ENCODE measurements at places on chromosomes 2 and 18.

GRCh38 chr2:162072976-162073887 lies 783 bp downstream of the DPP4 start:
- DNase-seq: no peak

- DNase-seq: no peak
Observed at GRCh38 chr18:70194227-70194890, 11.1 kb downstream of the RTTN start.

DNA sequence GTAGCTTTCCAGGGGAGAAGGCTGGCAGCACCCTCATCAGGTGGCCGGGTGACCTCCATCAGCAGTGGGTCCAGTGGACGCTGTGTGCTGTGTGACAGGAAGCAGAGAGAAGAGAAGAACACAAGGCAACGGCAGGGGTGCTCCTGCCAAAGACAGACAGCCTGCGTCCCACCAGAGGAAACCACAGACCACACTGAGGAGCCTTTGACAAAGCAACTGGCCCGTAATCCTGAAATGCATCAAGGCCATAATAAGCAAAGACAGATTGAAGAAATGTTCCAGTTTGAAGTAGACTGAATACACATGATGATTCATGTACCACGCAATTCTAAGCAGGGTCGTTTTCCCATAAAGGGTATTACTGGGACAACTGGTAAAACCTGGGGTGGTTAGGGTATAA lies 172.4 kb downstream of the FBXO15 start:
- peak; percentile 13 for DNase-seq

- DNase-seq: no peak
Observed at GRCh38 chr2:238045575-238045974, 15.2 kb upstream of the SCLY start.

DNA sequence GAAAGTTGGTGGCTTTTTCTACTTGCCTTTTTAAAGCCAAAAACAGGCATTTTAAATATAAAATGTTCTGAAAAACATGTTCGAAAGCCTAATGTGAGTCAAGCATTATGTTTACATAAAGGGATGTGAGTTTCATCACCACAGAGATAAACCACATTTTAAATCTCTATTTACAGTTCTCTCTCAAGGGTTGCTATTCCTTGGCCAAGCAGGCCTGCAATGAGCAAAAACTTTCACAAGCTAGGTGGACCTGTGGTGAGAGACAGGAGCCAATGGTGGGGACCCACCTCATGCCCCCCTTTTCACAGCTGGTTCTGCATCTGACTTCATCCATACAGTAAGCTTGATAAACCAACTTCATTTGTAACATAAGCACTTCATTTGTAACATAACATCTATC lies 65.1 kb downstream of the CUL3 start:
- peak; percentile 60 for DNase-seq

GRCh38 chr18:54396760-54397159 lies 39.1 kb downstream of the C18orf54 start:
- no peak for DNase-seq

DNA sequence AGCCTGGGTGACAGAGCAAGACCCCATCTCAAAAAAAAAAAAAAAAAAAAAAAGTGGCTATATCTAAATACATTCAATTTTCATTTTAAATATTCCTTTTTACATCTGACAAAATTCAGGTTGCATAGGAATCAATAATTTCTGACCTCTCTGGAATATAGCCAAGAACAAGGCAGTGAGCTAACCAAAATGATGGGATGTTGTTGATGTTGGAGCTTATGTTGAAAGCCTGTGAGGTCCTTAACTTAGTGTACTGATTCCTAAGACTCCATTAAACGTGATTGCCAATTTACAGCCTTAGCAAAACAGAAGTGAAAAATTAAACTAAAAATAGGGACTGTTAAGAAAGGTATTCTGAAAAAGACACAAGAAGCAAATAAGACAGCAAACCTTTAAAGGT lies 109.6 kb downstream of the MEP1B start:
- no peak for DNase-seq

GRCh38 chr2:18372641-18373040 lies 187.8 kb downstream of the RDH14 start:
- DNase-seq: no peak

DNA sequence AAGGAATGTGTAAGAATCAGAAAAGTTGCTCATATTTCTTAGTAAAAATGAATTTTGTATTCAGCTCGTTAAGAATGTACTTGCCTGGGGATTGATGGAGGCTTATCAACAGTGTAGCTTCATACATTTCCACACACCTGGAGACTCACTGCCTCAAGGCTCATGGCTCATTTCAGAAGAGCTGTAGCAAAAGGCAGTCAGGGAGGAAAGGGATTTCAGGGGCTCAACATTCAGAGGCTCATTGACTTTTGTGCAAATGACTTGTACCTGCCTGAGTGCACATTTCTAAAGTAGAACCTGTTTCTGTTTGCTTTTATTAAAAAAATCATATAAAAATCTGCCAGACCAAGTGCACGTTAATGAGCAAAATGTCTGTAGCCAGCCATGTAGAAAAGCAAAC lies 304.4 kb downstream of the KCNS3 start:
- no peak for DNase-seq

DNA sequence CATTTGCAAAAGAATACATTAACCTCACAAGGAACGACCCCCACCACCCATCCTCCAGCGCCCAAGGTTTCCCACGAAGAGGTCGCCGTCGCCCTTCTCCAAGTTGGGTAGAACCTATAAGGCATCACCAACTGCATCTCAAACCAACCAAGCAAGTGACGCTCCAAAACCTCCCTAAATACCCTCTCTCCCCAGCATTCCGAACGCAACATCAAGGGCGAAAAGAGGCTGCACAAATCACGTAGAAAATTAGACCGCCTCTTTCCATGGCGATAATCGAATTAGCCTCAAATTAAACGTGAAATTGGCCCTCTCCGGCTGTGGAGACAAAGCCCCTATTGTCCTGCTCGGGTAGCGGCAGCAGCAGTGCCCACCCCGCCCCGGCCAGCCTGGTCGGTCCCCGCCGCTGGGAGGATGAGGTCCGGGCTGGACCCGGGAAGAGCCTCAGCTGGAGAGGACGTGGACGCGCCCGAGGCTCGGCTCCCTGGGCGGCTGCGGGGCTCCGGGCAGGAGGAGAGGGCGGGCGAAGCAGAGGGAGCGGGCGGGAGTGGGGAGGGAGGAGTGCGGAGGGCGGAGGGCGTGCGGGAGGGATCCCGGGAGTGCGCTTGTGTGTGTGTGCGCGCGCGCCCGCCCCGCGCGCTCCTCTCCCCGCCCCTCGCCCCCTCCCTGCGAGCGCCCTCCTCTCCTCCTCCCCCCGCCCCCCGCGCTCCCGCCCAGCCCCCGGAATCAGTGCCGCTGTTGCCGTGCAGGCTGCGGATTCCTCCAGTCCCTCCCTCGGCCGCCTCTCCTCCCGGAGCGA lies at the start of gene SPTBN1:
Gene SPTBN1 (plus strand): TSS at position 765 of the 799 bp plus-strand sequence. CDS start 70,092 bp downstream, outside the sequence.
- peak; percentile 91 for DNase-seq

- DNase-seq: no peak
Observed at GRCh38 chr2:71528749-71529148, 75.4 kb downstream of the DYSF start.
